ENCODE measurements at places on chromosomes 5 and 9. TPM values are rescaled to one million over a fixed set of nuclear protein-coding genes. Genes with fewer than 3 reads are reported as not detected.

The DIPK1B gene
- total RNA-seq: 0.73 TPM

GRCh38 chr9:125522328-125522725 lies 184.7 kb downstream of the MAPKAP1 start:
- H3K36me3 ChIP-seq: peaks cover 6% of the 10 kb centered on the region
- no peak for DNase-seq
- H3K4me1 ChIP-seq: peaks cover 19% of the 10 kb centered on the region
- H3K27ac ChIP-seq: peak overlapping the region; percentile 2
- H3K27me3 ChIP-seq: no peaks in the 10 kb centered on the region
- no peak overlapping the region for H3K4me3 ChIP-seq

DNA sequence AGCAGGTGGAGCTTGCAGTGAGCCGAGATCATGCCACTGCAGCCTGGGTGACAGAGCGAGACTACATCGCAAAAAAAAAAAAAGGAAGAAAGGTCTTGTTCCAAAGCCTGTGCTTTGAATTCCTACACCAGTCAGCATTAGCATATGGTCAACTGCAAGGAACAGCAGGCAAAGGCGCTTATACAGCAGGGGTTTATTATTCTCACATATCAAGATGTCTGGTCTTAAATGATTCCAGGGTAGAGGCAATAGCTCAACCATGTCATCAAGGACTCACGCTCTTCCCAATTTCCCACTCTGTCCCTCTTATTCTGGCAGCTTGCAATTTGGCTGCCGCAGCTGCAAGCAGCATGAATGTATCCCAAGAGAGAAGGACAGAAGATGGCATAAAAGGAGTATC lies 28.6 kb upstream of the HRH2 start:
- H3K27ac ChIP-seq: no peak overlapping the region
- no peaks in the 10 kb centered on the region for H3K36me3 ChIP-seq
- H3K4me3 ChIP-seq: no peak overlapping the region
- H3K27me3 ChIP-seq: no peaks in the 10 kb centered on the region
- DNase-seq: no peak

GRCh38 chr9:21923694-21924093 lies 70.5 kb downstream of the CDKN2A start:
- no peak overlapping the region for H3K27ac ChIP-seq
- DNase-seq: no peak
- H3K4me1 ChIP-seq: peaks cover 5% of the 10 kb centered on the region
- no peak overlapping the region for H3K4me3 ChIP-seq
- H3K27me3 ChIP-seq: no peaks in the 10 kb centered on the region

DNA sequence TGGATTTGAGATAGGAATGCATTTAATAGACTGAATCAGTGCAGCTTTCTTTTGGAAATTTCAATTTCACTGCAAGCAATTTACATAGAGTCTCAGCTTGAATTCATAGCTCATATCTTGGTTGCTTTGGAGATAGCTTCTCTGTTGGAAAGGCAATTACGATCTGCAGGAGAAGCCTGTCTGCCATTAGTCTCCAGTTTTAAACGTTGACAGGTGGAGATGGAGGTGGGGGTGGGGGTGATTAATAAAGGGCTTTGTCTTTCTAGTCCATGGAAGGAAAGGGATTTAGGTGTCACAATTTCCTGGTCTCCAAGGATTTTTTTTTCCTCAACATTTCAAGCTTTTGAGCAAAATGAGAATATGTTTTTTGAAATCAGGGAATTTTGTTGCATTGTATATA lies 184.7 kb downstream of the CARTPT start:
- no peaks in the 10 kb centered on the region for H3K4me1 ChIP-seq
- H3K27me3 ChIP-seq: no peaks in the 10 kb centered on the region
- H3K27ac ChIP-seq: no peak overlapping the region
- DNase-seq: no peak
- no peak overlapping the region for H3K4me3 ChIP-seq
- no peaks in the 10 kb centered on the region for H3K36me3 ChIP-seq

- no peak overlapping the region for H3K4me3 ChIP-seq
- no peak for DNase-seq
These were observed 159.9 kb downstream of the TSSK1B start for GRCh38 chr5:113274836-113275414.

DNA sequence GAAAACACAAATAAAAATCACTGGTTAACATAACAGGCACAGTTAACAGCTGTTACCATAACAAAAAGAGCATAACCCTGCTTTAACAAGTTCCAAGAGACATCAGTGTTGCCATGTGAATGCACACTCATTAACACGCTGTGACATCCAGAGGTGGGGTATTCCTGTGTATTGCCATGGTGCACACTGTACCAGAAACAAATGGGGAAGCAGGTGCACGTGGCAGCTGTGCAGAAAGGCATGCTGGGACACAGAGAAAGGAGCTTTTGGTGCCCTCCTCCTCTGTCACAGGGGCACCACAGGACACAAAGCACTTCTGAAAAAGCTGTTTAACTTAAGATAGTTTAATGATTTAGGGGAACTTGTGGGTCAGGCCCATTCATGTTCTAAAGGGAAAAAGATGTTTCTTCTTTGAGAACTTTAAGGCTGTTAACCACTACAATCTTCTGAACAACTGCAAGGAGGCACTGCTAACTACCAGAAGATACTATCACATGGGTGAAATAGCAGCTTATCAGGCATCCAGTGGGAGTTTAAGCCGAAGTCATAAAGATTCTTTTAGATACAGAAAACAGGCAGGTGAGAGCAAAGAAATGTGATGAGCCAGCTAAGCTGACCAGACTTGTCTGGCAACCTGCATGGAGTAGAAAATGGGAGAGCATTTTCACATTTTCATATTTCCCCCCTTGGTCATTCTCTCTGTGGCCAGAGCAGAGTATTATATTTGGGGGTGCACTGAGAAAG lies 56.4 kb upstream of the GOLPH3 start:
- no peak overlapping the region for H3K27ac ChIP-seq
- no peak overlapping the region for H3K4me3 ChIP-seq
- no peaks in the 10 kb centered on the region for H3K27me3 ChIP-seq
- DNase-seq: no peak
- H3K36me3 ChIP-seq: peaks cover 13% of the 10 kb centered on the region
- peaks cover 8% of the 10 kb centered on the region for H3K4me1 ChIP-seq

DNA sequence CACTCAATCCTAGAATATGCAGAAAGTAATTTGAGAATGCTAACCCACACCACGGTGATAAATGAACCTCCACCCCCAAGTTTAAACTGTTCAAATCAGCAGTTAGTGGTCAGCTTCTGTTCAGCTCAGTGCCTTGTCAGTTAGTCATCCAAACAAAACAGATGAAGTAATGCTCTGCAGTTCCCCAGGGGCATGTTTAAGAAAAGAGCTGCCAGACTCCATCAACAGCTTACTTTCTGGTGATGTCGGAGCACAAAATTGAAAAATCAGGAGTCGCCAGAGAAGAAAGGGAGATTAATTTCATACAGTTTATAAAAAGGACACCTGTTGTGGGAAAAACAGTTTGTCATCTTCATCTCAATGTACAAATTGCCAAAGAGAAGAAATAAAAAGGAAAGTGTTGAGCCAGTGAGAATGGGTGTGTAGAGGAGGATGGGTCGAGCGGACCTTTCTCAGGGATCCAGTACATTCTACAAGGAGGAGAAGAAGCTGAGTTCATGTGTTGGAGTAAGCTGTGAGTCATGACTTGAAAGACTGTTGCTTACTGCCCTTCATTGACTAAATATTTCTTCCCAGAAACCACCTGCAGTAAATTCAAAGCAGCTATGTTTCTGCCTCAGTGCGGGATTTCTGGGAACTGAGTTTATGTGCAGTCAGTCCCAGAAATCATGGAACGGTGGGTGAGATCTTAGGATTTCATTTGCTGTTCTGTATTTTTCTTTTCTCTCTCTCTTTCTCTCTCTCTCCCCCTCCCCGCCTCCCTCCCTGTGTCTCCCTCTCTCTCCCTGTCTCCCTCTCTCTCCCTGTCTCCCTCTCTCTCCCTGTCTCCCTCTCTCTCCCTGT lies 13.7 kb downstream of the TRIO start:
- DNase-seq: no peak
- H3K27ac ChIP-seq: no peak overlapping the region
- no peaks in the 10 kb centered on the region for H3K4me1 ChIP-seq
- no peak overlapping the region for H3K4me3 ChIP-seq

GRCh38 chr9:127175764-127176163 lies 53.3 kb upstream of the ANGPTL2 start:
- H3K36me3 ChIP-seq: no peaks in the 10 kb centered on the region
- H3K4me1 ChIP-seq: no peaks in the 10 kb centered on the region
- DNase-seq: no peak
- no peak overlapping the region for H3K27ac ChIP-seq
- no peak overlapping the region for H3K4me3 ChIP-seq

Measured in T-cell (primary cell).